ENCODE measurements at places on chromosomes 1 and 21. TPM values are rescaled to one million over a fixed set of nuclear protein-coding genes. Genes with fewer than 3 reads are reported as not detected.
A peak's percentile ranks its signal among the peaks of the same experiment; 100 is the strongest.

Gene XCL1
- total RNA-seq = not detected

Gene PRAMEF17
- total RNA-seq = not detected

Gene LCA5L
- total RNA-seq = 1.7 TPM

Gene FRRS1
- 39.1 TPM for total RNA-seq

Gene RBM11
- 0.81 TPM for total RNA-seq

Gene FAM177B
- not detected for total RNA-seq

Gene OR2T33
- total RNA-seq = not detected

Gene PCBP3
- 0.78 TPM for total RNA-seq

Gene ATF3
- total RNA-seq = 11.1 TPM

Gene PTGFR
- total RNA-seq = 0.37 TPM

Gene ZNF670
- 3.9 TPM for total RNA-seq

Gene FAM110D
- not detected for total RNA-seq

Gene ANKRD45
- not detected for total RNA-seq

Gene TNFRSF4
- not detected for total RNA-seq

Gene SLC2A5
- not detected for total RNA-seq

Gene SPRR3
- 26.7 TPM for total RNA-seq

Gene B3GALT5
- total RNA-seq = 48.2 TPM

Gene CHI3L2
- total RNA-seq = 0.52 TPM

Gene SHE
- total RNA-seq = not detected

Gene FABP3
- total RNA-seq = not detected

Gene C8B
- not detected for total RNA-seq

- peaks cover 85% of the 10 kb centered on the region for H3K27me3 ChIP-seq
- peaks cover 15% of the 10 kb centered on the region for H3K4me1 ChIP-seq
- peaks cover 6% of the 10 kb centered on the region for H3K36me3 ChIP-seq
- no peak overlapping the region for H3K4me3 ChIP-seq
- no peak for DNase-seq
Observed at GRCh38 chr1:203322500-203323179, 17.3 kb downstream of the BTG2 start.

DNA sequence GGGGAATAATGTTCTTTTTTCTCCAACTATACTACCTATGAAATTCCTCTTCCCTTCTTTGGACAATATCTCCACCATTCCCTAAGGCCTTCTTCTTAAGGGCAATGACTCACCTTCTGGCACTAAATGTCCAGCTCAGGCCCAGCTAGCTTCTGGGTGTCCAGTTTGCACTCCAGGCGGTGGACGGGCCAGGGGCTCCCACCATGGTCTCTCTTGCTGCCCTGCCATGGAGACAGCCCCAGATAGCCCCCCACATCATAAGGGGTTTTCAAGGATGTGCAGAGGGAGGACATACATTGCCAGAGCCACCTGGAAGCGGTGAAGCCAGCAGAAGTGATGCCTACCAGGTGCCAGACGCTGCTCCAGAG is 43.8 kb downstream of the C1orf198 start:
- H3K4me3 ChIP-seq = peak overlapping the region; percentile 55
- H3K27me3 ChIP-seq = no peaks in the 10 kb centered on the region
- peaks cover 18% of the 10 kb centered on the region for H3K36me3 ChIP-seq
- peak; percentile 22 for DNase-seq

GRCh38 chr21:29674343-29674742 is 265.5 kb downstream of the GRIK1 start:
- no peak overlapping the region for H3K4me3 ChIP-seq
- no peaks in the 10 kb centered on the region for H3K36me3 ChIP-seq
- H3K27ac ChIP-seq = no peak overlapping the region
- no peaks in the 10 kb centered on the region for H3K4me1 ChIP-seq
- DNase-seq = no peak

DNA sequence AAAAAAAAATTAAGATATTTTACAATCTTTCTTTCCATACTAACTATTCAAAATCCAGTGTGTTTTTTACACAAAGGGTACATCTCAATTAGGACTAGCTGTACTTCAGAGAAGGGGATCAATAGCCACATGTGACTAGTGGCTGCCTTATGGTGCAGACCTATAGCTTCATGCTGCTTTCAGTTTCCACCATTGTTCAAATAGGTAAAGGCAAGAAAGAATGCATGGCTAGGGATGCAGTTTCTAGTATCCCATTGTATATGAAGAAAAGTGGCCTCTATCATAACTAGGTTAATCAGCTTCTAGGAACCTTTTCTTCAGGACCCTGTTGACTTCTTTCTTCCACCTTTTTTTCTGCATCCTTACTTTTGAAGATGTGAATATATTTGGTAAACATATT is 35.7 kb downstream of the OSBPL9 start:
- no peak overlapping the region for H3K4me3 ChIP-seq
- H3K27ac ChIP-seq = no peak overlapping the region
- H3K4me1 ChIP-seq = peaks cover 50% of the 10 kb centered on the region
- H3K36me3 ChIP-seq = no peaks in the 10 kb centered on the region

GRCh38 chr1:147605591-147605990 is 64.3 kb downstream of the BCL9 start:
- H3K4me1 ChIP-seq = peaks cover 22% of the 10 kb centered on the region
- H3K27ac ChIP-seq = no peak overlapping the region
- no peak overlapping the region for H3K4me3 ChIP-seq
- H3K36me3 ChIP-seq = peaks cover 17% of the 10 kb centered on the region
- no peak for DNase-seq

DNA sequence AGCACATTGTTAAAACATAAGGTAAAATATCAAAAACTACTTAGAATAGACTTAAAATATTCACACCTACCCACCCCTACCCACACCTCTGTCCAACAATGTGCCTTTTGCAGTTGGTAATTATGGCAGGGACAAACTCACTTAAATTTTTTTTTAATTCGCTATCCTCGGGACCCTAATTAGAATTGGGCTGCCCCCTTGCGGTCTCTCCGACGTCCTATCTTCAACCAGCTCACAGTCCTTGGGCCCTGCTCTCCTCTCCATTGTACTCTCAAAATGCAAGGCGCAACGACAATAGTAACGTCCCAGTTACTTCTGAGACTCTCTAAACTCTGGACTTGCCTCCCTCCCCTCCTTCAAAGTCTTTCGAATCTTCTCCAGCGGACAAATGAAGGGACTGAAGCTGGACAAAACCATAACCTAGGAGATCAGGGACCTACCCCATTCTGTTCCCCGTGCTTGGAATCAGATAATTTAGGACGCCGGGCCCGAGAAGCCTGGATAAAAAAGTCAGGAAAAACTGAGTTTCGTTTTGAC is 1.1 kb upstream of the CIART start:
- peaks cover 26% of the 10 kb centered on the region for H3K4me1 ChIP-seq
- DNase-seq = peak; percentile 85
- peak overlapping the region; percentile 87 for H3K27ac ChIP-seq
- peak overlapping the region; percentile 79 for H3K4me3 ChIP-seq

DNA sequence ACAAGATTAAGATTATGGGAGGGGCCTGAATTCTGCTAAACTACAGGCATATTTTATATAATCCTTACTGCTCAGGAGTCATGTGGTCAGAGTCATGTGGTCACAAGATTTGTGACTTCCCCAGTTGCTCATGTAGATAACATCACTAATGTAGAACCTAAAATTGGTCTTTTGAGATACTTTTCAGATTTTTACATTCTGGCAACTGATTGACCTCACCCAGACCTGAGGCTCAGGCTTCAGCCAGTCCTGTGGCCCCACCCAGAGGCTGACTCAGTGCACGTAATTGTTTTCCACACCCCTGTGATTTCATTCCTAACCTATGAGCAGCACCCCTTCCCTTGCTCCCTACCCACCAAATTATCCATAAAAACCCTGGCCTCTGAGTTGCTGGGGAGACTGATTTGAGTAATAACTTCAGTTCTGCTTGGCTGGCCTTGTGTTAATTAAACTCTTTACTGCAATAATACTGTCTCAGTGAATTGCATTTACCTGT is 41.7 kb upstream of the ZNF326 start:
- peak; percentile 80 for DNase-seq
- no peaks in the 10 kb centered on the region for H3K27me3 ChIP-seq
- peak overlapping the region; percentile 33 for H3K27ac ChIP-seq
- peaks cover 21% of the 10 kb centered on the region for H3K4me1 ChIP-seq
- H3K4me3 ChIP-seq = no peak overlapping the region

- peaks cover 20% of the 10 kb centered on the region for H3K4me1 ChIP-seq
- H3K27ac ChIP-seq = peak overlapping the region; percentile 92
- peak overlapping the region; percentile 17 for H3K4me3 ChIP-seq
- peak; percentile 76 for DNase-seq
- peaks cover 5% of the 10 kb centered on the region for H3K36me3 ChIP-seq
- no peaks in the 10 kb centered on the region for H3K27me3 ChIP-seq
Observed at GRCh38 chr1:74652711-74653139, 20.9 kb downstream of the ERICH3 start.

DNA sequence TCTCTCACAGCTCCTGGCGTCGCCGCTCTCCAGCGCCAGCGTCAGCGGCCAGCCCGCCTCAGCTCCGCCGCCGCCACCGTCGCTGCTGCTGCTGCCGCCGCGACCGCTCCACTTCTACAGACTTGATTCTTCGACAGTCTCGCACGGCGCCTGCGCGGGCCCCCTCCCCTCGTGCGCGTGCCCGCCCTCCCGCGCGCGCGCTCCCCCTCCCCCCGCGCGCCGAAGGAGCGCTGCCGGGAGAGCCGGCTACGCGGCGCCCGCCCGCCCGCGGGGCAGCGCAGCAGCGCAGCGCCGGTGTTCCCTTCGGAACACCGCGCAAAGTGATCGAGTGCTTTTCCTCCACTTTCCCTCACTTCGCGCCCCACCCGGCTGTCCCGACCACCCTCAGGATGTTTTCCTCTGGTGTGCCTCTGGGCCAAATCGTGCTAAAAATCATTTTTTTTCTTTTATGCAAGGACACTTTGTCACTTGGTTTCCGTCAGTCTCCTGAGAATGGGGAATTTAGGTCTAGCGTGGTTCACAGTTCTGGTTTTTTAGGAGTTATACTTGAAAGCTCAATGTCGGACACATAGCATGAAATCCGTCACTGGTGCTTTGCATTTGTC is at the start of gene IRF2BP2:
TSS of gene IRF2BP2 (minus strand) at position 118 of the 605 bp plus-strand sequence. CDS start 684 bp downstream, outside the sequence.
- peak within 1 kb of the TSS; percentile 97 for H3K27ac ChIP-seq
- H3K4me1 ChIP-seq = peaks cover 54% of the 10 kb centered on the region
- H3K4me3 ChIP-seq = peak within 1 kb of the TSS; percentile 89
- peak; percentile 92 for DNase-seq
- peaks cover 82% of the 10 kb centered on the region for H3K36me3 ChIP-seq

GRCh38 chr1:225446595-225446960 is 18.7 kb upstream of the LBR start:
- peak overlapping the region; percentile 40 for H3K4me3 ChIP-seq
- peak overlapping the region; percentile 92 for H3K27ac ChIP-seq
- no peaks in the 10 kb centered on the region for H3K27me3 ChIP-seq
- peaks cover 59% of the 10 kb centered on the region for H3K36me3 ChIP-seq

DNA sequence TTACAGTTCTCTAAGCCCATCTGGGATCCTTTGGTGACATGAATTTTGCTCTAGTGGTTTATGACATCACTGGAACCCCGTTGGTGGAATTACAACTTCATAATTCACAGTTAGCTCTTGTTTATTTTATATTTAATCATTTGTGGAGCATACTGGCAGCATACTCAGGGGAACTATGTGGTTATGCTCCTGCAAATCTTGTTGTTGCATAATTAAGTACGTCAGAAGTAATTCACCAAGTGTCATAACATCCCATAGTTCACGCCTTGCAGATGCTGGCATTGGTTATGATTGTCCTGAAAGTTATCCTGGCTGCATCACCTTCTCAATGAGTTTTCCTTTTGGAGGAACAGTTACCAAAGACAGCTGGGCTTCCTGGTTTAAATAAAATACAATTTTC is 16.5 kb downstream of the PRRX1 start:
- no peak for DNase-seq
- no peaks in the 10 kb centered on the region for H3K27me3 ChIP-seq
- H3K36me3 ChIP-seq = no peaks in the 10 kb centered on the region

- peaks cover 17% of the 10 kb centered on the region for H3K36me3 ChIP-seq
- H3K4me1 ChIP-seq = peaks cover 27% of the 10 kb centered on the region
- H3K27me3 ChIP-seq = no peaks in the 10 kb centered on the region
- no peak for DNase-seq
Observed at GRCh38 chr1:90989990-90990389, 31.8 kb downstream of the ZNF644 start.

DNA sequence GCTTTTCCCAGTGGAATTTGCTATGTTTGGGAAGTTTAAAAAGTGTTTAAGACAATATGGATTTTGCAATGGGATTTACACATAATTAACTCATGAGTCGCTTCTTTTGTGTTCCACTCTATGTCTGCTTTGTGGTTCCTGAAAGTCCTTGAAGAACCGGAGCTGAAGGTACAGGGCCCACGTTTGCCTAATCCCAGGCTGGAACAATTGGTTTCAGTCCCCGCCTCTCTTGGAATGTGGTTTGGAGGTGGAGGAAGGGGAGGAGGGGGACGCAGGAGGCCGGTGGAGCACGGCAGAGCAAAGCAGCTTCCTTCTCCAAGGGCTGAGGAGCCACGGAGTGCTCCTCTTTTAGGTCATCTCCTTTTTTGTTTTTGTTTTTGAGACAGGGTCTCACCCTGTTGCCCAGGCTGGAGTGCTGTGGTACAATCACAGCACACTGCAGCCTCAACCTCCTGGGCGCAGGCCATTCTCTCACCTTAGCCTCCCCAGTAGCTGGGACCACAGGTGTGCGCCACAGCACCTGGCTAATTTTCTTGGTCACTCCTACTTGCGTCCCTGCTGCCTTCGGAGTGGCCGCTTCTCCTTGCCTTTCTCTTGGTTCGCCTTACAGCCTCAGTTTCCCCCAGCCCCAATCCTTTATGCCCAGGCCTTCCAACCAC is 129.5 kb upstream of the ERRFI1 start:
- H3K36me3 ChIP-seq = peaks cover 13% of the 10 kb centered on the region
- peak; percentile 37 for DNase-seq
- H3K27me3 ChIP-seq = no peaks in the 10 kb centered on the region
- peaks cover 20% of the 10 kb centered on the region for H3K4me1 ChIP-seq

GRCh38 chr1:178020968-178021640 is 51.2 kb upstream of the SEC16B start:
- no peaks in the 10 kb centered on the region for H3K36me3 ChIP-seq
- H3K27ac ChIP-seq = no peak overlapping the region
- peaks cover 19% of the 10 kb centered on the region for H3K4me1 ChIP-seq
- no peaks in the 10 kb centered on the region for H3K27me3 ChIP-seq
- no peak for DNase-seq

- no peak overlapping the region for H3K4me3 ChIP-seq
- no peaks in the 10 kb centered on the region for H3K36me3 ChIP-seq
- no peak for DNase-seq
- no peak overlapping the region for H3K27ac ChIP-seq
Observed at GRCh38 chr1:6098303-6099215, 52.9 kb downstream of the KCNAB2 start.

GRCh38 chr1:15258833-15259621 is 12.0 kb downstream of the FHAD1 start:
- H3K4me1 ChIP-seq = peaks cover 23% of the 10 kb centered on the region
- no peak overlapping the region for H3K4me3 ChIP-seq
- no peak for DNase-seq
- no peaks in the 10 kb centered on the region for H3K36me3 ChIP-seq
